ENCODE measurements at places on chromosomes 16 and 17. TPM values are rescaled to one million over a fixed set of nuclear protein-coding genes. Genes with fewer than 3 reads are reported as not detected.

CMTM1 gene
- total RNA-seq: 5.0 TPM

OR3A3 gene
- not detected for total RNA-seq

P2RX5 gene
- total RNA-seq: 6.6 TPM

SECTM1 gene
- total RNA-seq: 0.29 TPM

CCL8 gene
- total RNA-seq: not detected

C16orf96 gene
- 0.83 TPM for total RNA-seq

FXR2 gene
- 108 TPM for total RNA-seq

CACNG1 gene
- not detected for total RNA-seq

SMIM36 gene
- not detected for total RNA-seq

CTRB2 gene
- not detected for total RNA-seq

MT1G gene
- total RNA-seq: not detected

Measured in glutamatergic neuron (in vitro differentiated cells).